Mesothelial cell of epicardium (in vitro differentiated cells): ENCODE measurements at places on chromosomes 1 and 21. TPM values are rescaled to one million over a fixed set of nuclear protein-coding genes. Genes with fewer than 3 reads are reported as not detected.

The SEMA4A gene
- total RNA-seq = 18.7 to 21.0 TPM (median 19.8 TPM) in 3 replicates

DNA sequence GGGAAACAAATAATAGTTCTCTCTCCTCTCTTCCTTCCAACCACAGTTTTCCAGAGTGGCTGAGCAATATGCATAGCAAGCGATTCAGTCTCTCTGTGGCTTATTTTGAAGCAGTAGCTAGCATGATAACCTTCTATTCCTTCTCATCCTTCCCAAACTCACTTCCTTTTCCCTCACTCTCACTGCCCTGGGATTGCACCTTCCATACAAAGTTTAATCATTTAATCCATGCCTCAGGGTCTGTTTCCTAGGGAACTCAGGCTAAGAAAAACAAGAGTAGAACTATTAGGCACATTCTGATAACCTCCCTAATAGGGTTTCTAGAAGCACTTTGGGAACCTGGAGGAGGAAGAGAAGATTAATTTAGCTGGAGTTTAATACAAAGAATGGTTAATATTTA, 97.7 kb upstream of the S1PR1 start:
- no peak for DNase-seq

DNA sequence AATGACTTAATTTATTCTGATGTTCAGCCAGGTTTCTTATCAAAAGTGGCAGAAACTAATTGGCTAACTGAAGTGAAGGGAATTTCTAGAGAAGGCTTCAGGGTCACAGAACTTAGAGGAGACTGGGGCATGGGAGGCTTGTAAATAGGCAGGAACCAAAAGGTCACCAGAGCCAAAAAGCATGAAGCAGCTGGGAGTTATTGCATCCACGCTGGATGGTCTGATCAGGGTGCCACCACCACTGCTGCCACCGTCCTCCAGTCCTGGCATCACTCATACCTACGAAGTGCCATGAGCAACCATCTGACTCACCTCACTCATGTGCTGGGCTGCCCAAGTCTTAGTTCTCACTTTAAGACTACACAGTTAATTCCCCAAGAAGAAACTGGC, 82.5 kb upstream of the DPH5 start:
- DNase-seq = no peak

The CELA3A gene
- not detected in 3 replicates for total RNA-seq

The COL16A1 gene
- total RNA-seq = 365 to 389 TPM (median 380 TPM) in 3 replicates

The CACNA1S gene
- total RNA-seq = 0.05 TPM in 1 of 3 replicates, not detected in the others

DNA sequence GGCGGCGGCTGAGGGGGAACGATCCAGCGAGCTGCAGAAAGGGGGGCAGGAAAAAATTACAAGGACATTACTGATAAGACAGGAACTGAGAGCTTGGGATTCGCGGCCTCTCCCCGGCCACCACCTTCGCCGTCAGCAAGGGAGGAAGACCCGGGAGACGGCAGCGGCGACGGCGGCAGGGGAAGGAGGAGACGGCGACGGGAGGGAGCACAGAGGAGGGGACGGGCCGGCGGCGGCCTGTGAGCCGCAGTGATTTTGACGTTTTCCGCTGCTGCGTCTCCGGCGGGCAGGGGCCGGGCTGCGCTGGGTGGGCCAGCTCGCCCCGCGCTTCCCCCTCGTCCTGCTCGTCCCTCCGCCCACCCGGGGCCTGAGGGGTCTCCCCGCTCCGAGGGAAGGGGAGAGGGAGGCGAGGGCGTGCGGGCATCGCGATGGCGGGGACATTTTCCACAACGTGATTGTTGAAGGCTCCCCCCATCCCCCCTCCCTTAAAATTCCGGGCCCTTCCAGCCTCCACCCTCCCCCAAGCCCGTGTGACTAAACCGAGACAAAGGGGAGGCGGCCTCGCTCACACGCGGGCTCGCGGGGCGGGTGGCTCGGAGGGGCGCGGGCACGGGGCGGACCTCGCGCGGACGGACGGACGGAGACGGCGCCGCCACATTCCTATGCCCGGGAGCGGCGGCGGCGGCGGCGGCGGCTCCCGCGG, 407 bp downstream of the CAMSAP2 start:
- peak; percentile 59 for DNase-seq

The AMY1A gene
- not detected in 3 replicates for total RNA-seq

The TNFRSF18 gene
- total RNA-seq = 0.51 to 1.2 TPM (median 0.93 TPM) in 3 replicates

DNA sequence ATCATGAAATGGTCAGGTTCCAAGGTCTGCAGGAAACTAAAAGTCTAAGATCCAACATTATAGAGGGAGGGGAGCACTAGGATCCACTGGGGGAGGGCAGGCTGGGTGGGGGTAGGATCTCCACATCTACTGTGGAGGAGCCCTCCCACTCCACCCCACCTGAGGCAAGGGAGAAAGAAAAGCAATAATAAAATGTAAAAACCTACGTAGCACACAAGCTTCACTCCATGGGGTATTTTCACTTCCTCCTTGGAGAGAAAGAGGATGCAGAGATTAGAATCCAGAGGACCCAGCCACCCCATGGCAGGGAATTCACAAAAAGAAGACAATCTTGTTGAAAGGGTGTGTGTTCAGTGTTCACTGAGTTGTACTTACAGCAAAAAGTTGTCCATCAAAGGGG, 14.4 kb downstream of the SPOCD1 start:
- no peak for DNase-seq
